T-helper 2 cell treated with Interferon-gamma antibody and Interleukin-4, amounts not matched to agents 5 μg/mL and 100 μg/mL, for 36 hours (primary cell): ENCODE measurements at places on chromosomes 5 and 9.
A peak's percentile ranks its signal among the peaks of the same experiment; 100 is the strongest.

DNA sequence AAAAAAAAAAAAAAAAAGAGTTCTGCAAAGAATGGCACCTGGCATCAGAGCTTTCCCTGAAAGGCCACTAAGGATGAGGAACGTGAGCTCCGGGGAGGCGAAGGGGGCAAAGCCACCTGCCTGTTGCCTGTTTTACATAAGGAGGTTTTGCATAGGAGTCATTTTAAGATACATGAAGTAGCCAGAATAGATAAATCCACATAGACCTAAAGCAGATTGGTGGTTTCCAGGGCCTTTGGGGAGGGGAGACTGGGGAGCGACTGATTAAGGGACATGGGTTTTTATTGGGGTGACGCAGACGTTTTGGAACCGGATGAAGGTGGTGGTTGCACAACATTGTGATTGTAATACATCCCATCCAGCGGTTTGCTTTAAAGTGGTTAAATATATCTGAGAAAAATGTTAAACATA lies 7.1 kb downstream of the NEK6 start:
- DNase-seq, result no peak

DNA sequence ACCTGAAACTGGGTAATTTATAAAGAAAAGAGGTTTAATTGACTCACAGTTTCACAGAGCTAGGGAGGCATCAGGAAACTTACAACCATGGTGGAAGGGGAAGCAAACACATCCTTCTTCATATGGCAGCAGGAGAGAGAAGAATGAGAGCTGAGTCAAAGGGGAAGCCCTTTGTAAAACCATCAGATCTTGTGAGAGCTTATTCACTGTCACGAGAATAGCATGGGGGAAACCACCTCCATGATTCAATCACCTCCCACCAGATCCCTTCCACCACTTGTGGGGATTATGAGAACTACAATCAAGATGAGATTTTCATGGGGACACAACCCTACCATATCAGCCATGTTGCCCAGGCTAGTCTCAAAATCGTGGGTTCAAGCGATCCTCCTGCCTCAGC lies 143.4 kb downstream of the FGF18 start:
- DNase-seq, result no peak

DNA sequence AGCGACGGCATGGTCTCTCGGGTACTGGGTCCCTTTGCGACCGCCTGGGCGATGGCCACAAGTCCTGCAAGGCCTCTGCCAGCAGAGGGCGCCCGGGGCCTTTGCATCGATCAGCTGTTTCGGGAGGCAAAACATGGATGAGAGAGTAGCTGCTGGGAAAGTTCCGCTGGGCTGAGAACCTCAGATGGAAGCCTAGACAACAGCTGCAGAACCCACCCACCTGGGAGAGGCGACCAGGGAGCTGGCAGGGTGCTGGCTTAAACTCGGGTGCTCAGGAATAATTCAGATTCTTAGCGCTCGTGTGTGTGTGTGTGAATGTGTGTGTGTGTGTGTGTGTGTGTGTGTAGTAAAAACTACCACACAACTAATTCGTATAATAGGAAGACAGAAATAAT lies 50.0 kb downstream of the TRIM32 start:
- peak; percentile 43 for DNase-seq

GRCh38 chr5:134456825-134457224 lies 45.1 kb upstream of the CDKN2AIPNL start:
- no peak for DNase-seq

- DNase-seq, result no peak
These were observed 56.1 kb downstream of the EBF1 start for GRCh38 chr5:159043590-159043989.

DNA sequence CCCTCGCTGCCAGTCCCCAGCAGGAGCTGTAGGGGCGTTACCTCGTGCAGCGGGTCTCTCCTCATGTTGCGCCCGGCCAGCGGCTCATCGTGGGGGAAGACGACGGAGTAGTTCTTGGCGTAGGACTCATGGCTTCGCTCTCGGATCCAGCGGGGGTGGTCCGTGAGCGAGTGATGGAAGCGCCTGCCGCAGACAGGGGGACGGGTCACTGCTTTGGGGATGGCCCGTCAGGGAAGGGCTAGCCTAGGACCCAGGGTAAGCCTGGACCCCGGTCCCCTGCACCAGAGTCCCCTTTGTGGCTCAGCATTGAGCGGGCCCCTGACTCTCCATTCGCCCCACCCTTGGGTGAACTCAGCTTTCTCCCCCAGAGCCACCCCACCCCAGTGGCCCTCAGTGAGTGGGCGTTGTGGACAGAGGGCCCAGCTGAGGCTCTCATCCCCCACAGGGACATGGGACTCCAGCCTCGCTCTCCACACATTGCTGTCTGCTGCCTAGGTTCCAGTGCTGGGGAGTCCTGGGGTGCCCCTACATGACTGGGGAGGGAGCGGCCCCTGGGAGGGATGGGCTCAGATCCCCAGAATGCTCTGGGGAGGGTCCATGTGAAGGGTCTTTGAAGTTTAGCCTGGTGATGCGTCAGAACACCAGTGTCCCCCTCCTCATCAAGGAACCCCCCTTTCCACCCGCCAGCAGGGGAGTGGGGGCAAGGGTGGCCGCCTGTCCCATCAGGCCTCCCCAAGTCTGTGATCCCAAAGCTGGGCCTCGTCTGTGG lies 29.7 kb downstream of the SARDH start:
- no peak for DNase-seq

DNA sequence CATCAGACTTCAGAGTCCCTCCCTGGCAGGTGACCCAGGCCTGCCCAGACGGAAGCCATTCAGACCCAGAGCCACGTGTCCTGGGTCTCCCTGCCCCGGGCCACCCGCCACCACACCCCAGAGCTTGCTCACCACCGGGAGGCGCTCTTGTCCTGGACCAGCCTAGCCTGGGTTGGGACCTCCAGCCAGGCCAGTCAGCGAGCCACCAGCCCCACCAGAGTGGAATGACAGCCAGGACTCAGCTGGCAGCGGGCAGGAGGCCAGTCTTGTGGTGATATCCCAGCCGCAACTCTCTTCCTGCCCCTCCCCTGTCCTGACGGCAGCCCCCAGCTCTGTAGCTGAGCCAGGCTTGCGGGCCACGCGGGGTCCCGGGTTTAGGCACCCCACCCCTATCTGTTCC lies 1.7 kb upstream of the PTGDS start:
- no peak for DNase-seq

- DNase-seq, result no peak
These were observed 69.5 kb upstream of the OSMR start for GRCh38 chr5:38776149-38776896.

- DNase-seq, result no peak
These were observed 186.7 kb downstream of the SYK start for GRCh38 chr9:90988318-90988717.

- DNase-seq, result no peak
These were observed 186.8 kb downstream of the SEMA5A start for GRCh38 chr5:9358961-9359685.

GRCh38 chr9:126612326-126612812 lies 1.4 kb upstream of the LMX1B start:
- DNase-seq, result no peak

- no peak for DNase-seq
These were observed 212.4 kb downstream of the DTWD2 start for GRCh38 chr5:118775790-118776499.

- peak; percentile 37 for DNase-seq
These were observed 554 bp downstream of the SDHA start for GRCh38 chr5:218457-219291.

DNA sequence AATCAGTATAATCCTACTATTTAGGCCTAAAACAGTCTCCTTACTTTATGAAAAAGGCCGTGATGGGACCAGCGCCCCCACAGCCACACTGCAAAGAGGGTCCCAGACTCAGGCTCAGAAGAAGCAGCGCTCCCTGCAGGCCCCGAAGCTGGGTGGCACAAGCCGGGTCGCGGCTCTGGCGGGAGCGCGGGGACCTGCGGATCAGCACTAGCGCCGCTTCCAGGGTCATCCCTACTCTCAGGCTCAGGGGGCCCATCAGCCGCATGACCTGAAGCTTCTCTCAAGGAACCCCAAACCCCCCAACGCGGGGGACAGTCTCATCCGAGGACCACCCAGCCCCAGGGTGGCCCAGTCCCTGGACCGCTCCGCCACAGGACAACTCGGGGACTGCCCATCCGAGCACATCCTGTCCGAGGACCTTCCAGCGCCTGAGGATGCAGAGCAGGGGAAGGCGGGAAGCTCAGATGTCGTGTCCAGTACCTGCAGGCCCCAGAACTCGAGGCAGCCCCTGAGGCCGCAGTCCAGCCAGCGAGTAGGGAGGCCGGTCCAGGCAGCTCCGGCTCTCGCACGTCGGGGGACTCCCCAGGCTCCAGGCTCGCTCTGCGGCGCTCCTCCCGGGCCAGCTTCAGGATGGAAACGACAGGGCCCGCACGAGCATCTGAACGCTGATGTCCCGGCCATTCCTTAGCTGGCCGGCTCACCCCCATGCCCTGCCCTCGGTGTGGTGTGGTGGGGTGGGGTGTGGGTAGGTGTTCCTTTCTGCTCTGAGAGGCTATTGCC lies 32.4 kb upstream of the CDK20 start:
- DNase-seq, result no peak

DNA sequence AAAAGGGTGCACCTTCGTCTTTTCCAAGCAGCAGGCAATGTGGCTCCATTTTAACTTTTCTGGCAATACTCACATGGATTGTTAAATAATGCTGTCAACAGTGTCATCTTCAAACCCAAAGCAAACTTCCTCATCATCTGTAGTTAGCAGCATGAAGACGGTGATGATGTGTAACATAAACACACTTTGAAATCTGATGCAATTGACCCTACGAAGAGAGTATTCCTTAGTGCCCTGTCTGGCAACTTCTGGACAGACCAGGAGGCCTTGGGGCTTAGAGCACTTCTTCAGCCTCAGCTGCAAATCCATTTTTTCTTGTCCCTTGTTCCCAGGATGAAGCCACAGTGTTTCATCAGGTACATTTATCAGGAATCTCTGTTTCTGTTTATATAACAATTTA lies 149.1 kb downstream of the GHR start:
- no peak for DNase-seq

DNA sequence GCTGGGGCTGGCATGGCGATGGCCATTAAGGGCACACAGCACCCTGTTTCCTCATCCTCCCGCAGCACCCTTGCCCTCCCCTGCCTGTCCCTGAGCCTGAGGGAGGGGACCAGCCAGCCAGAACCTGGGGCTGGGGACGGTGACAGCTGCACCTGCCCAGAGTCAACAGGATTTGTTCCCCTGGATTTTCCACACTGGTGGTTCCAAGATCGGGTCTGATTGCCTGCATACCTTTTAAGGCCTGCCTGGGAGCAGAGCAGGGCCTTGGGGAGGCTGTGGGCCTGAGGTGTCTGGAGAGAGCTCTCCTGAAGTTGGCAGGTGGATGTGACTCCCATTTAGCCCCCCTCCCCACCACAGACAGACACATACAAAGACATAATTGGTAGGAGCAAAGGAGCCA lies 61.0 kb upstream of the C5orf58 start:
- no peak for DNase-seq

GRCh38 chr9:16710888-16711287 lies 159.6 kb downstream of the BNC2 start:
- DNase-seq, result no peak

DNA sequence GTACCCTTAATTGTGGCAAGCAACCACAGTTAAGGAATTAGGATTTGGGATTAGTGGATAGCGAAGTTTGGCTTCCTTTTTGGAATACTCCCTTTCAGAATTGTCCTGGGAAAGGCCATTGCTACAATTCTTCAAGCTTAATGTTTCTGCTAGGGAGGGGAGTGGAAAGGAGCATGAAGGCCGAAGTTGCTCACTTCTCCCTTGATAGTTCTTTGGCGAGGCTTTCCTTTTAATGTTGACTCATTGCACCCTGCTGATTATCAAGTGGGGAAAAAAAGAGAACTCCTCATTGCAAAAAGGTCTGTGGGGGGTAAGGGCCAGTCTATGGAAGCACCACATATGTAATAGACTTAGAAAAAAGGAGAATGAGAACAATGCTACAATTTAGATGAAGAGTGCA lies 30.7 kb downstream of the GRIN3A start:
- DNase-seq, result no peak

GRCh38 chr9:124286292-124286931 lies 28.7 kb downstream of the NEK6 start:
- peak; percentile 78 for DNase-seq

GRCh38 chr9:128203707-128204551 lies 750 bp downstream of the DNM1 start:
- DNase-seq, result peak; percentile 13

- DNase-seq, result no peak
These were observed 23.2 kb downstream of the TTF1 start for GRCh38 chr9:132383462-132383883.

DNA sequence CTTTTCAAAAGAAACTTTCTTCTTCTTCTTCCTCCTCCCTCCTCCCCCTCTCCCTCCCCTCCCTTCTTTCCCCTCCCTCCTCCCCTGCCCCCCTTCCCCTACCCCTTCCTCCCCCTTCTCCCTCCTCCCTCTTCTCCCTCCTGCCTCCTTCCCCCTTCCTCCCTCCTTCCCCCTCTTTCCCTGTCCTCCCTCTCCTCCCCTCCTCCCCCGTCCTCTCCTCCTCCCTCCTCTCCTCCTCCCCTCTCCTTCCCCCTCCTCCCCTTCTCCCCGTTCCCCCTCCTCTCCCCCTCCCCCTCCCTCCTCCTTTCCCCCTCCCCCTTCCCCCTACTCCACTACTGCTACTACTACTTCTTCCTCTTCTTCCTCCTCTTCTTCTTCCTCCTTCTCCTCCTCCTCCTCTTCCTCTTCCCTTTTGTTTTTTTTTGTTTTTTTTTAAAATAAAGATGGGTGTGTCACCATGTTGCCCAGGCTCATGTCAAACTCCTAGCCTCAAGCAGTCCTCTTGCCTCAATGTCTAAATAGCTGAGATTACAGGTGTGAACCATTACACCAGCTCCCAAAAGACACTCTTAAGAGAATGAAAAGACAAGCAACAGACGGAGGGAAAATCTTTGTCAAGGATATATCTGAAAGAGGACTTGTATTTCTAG lies 87.5 kb downstream of the SCAMP1 start:
- no peak for DNase-seq

GRCh38 chr5:71862507-71863060 lies 143.5 kb downstream of the CARTPT start:
- DNase-seq, result no peak

- DNase-seq, result no peak
These were observed 1075.4 kb upstream of the C9orf72 start for GRCh38 chr9:28648723-28649122.

- DNase-seq, result no peak
These were observed 421.1 kb downstream of the KIF4B start for GRCh38 chr5:155434681-155435080.

GRCh38 chr5:159913501-159913900 lies 2.8 kb upstream of the ADRA1B start:
- DNase-seq, result no peak

GRCh38 chr5:56025151-56025885 lies 30.6 kb upstream of the IL6ST start:
- DNase-seq, result no peak

GRCh38 chr5:10319202-10319851 lies 11.6 kb upstream of the CMBL start:
- no peak for DNase-seq
